Naive thymus-derived CD8-positive, alpha-beta T cell (primary cell): ENCODE measurements at places on chromosomes 3 and 15. TPM values are rescaled to one million over a fixed set of nuclear protein-coding genes. Genes with fewer than 3 reads are reported as not detected.

DNA sequence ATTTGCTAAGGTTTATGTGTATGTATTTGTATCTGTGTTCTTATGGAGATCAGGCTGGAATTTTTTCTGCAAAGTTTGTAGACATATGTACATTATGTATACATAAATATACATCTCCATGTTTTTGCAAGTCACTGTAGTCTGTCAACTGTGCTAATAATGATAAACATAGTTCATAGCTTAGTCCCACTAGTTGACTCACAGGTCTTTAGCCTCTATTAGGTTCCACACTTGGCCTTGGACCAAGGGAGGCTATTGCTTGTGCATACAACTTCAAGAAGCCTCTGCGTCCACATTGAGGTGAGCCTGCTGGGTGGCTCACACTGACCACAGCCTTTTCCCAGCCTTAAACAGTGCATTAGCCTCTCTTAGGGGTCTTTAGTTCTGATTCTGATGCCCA lies 243.8 kb upstream of the PEX5L start:
- DNase-seq: no peak
- H3K4me1 ChIP-seq: no peaks in the 10 kb centered on the region
- H3K27ac ChIP-seq: no peak overlapping the region
- H3K27me3 ChIP-seq: peaks cover 5% of the 10 kb centered on the region

The PPP1R14D gene
- not detected for total RNA-seq

DNA sequence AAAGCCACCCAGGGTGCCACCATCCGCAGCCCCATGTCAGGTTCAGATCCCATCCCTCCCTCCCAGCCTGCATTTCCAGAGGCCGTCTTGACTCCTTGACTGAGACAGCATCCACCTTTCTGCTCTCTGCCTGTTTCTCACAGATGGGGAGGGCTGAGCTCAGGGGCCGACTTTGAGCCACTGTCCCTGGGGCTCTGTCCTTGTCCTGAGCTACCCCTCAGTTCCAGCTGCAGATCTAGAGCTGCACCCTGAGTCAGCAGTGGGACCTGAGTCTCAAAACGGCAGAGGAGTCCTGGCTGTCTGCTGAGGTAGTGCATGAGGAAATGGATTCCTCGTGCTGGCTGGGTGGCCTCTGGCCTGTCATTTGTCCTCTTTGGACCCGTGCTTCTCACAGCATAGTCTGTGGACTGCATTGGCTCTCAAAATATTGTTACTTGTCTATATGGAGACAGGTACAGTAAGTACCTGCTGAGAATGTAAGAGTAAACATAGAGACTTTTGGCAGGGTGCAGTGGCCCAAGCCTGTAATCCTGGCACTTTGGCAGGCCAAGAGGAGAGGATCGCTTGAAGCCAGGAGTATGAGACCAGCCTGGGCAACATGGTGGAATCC lies 22.3 kb downstream of the RPLP1 start:
- H3K4me3 ChIP-seq: no peak overlapping the region
- peaks cover 2% of the 10 kb centered on the region for H3K4me1 ChIP-seq
- no peak overlapping the region for H3K27ac ChIP-seq
- no peak for DNase-seq
- H3K36me3 ChIP-seq: peaks cover 6% of the 10 kb centered on the region

The SRGAP3 gene
- total RNA-seq: 1.8 TPM

The ENTPD3 gene
- not detected for total RNA-seq

- no peak overlapping the region for H3K4me3 ChIP-seq
- H3K27ac ChIP-seq: no peak overlapping the region
- H3K4me1 ChIP-seq: peaks cover 24% of the 10 kb centered on the region
- peaks cover 8% of the 10 kb centered on the region for H3K36me3 ChIP-seq
- no peaks in the 10 kb centered on the region for H3K27me3 ChIP-seq
- no peak for DNase-seq
These were observed 18.3 kb upstream of the TRAK1 start for GRCh38 chr3:42072831-42073301.

The GOLGA6A gene
- 0.39 TPM for total RNA-seq

- peaks cover 10% of the 10 kb centered on the region for H3K4me1 ChIP-seq
- H3K4me3 ChIP-seq: no peak overlapping the region
- peaks cover 5% of the 10 kb centered on the region for H3K36me3 ChIP-seq
- H3K27ac ChIP-seq: no peak overlapping the region
- H3K27me3 ChIP-seq: no peaks in the 10 kb centered on the region
These were observed 315.4 kb downstream of the OXSM start for GRCh38 chr3:26105261-26105660.

- H3K27me3 ChIP-seq: peaks cover 13% of the 10 kb centered on the region
- H3K4me3 ChIP-seq: no peak overlapping the region
- DNase-seq: no peak
- H3K27ac ChIP-seq: no peak overlapping the region
- no peaks in the 10 kb centered on the region for H3K36me3 ChIP-seq
These were observed 183.6 kb upstream of the ATP11B start for GRCh38 chr3:182609575-182610156.

The CCDC32 gene
- total RNA-seq: 31.7 TPM

- H3K4me3 ChIP-seq: no peak overlapping the region
- H3K4me1 ChIP-seq: peaks cover 2% of the 10 kb centered on the region
- no peak for DNase-seq
- no peak overlapping the region for H3K27ac ChIP-seq
These were observed 975.3 kb upstream of the GBE1 start for GRCh38 chr3:82736696-82737277.

The MUSTN1 gene
- total RNA-seq: 3.4 TPM

DNA sequence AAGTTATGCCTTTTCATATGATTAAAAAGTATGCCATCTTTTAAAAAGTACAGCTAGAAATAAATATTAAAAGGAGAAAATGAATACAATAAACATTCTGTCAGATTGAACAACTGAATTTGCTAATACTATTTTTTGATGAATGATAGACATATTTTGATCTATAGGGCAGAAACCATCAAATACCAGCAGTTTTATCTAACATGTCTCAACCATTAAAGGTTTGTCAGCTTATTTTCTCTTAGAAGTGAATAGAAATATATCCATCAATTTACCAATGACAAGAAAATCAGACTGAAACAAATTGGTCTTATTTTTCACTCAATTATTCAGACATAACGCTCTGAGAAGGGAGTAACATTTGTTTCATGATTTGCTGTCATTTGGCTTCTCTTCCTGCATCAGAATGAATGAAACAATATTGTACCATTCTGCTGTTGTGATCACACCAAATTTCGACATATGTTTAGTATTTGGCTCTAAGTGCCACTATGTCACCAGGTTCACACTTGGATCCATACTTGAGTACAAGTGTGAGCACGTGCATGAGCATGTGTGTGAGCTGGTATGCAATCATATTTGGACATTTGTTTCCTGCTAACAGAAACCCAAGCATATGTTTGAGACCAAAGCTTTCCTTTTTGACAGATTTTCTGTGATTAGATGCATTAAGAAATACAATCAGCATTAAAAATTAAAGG lies 86.5 kb downstream of the THRB start:
- H3K36me3 ChIP-seq: no peaks in the 10 kb centered on the region
- no peaks in the 10 kb centered on the region for H3K4me1 ChIP-seq
- no peak overlapping the region for H3K4me3 ChIP-seq
- no peak overlapping the region for H3K27ac ChIP-seq

DNA sequence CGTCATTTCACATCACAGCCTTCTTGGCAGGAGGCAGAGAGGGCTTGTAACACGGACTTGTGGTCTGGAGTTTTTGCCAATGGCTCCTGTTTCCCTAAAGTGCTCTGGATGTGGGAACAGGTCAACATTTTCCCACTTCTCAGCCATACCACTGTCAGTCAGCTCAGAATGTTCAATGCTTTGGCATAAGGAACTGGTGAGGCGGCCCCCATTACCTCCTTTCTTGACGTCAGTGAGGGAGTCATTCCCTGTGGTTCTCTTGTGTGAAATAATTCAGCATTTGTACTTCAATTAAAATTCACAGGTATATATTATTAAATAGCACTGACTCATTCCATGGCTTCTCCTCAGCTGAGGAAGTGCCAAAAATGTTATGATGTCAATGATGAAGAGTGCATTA lies 167.1 kb downstream of the P3H2 start:
- H3K4me1 ChIP-seq: no peaks in the 10 kb centered on the region
- no peak for DNase-seq
- H3K36me3 ChIP-seq: no peaks in the 10 kb centered on the region
- no peak overlapping the region for H3K27ac ChIP-seq
- H3K27me3 ChIP-seq: peaks cover 7% of the 10 kb centered on the region
